ENCODE measurements at places on chromosomes 7 and 10.

- DNase-seq = no peak
Measured at GRCh38 chr7:66768865-66769832, 28.6 kb downstream of the RABGEF1 start.

- DNase-seq = no peak
Measured at GRCh38 chr10:11080564-11080984, 62.9 kb downstream of the CELF2 start.

- no peak for DNase-seq
Measured at GRCh38 chr10:126478546-126478945, 90.3 kb upstream of the ADAM12 start.

DNA sequence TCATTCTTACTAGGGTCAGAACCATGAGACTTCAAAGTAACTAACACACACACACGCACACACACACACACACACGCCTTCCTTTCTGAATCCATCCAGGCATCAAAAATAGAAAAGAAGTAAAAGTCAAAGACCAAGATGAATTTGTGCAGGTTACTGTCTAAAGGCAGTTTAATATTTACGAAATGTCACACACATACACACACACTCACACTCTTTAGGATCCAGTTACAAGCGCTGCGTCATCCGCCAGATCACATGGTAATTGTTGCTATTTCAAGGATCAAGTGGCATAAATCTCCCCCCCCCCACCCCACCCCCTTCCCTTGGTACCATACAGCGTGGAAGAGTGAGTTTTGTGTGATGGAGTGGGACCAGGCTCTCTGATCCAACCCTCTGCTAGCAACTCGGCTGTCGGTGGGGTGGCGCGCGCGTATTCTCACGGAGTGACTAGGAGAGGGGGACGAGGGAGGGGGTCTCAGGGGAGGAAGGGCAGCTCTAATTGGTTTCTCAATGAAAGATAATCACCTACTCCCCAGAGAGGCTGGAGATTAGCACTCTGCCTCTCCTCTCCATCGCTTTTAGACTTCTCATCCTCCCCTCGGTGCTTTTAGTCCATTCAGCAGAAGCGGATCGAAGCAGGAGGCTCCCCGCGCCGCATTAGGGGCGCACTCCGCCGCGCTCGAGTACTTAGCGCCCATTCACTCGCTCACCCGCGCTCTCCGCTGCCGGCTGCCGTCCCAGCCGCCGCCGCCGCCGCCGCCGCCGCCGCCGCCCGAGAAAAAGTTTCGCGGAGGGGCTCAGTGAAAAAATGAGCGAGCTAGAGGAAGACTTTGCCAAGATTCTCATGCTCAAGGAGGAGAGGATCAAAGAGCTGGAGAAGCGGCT, 83.5 kb upstream of the PRKG1 start:
- no peak for DNase-seq

DNA sequence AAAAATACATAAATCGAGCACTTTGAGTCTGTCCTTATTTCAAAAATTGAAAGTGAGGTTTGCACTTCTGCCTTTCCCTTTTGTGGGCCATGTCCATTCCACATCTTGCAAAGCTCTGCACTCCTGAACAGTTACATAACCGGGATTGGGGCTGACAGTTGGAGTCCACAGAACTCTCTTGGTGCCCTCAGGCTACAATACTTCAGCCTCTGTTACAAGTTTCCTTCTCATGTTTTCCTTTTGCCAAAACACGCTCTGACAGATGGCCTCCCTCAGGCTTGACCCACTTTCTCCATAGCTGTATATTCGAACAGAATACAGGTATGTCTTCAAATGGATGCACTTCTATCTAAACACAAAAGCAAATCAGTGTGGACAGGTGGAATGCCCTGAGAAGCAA, 335.9 kb downstream of the WDR37 start:
- no peak for DNase-seq

- no peak for DNase-seq
Measured at GRCh38 chr10:79336276-79336675, 11.0 kb upstream of the PPIF start.

DNA sequence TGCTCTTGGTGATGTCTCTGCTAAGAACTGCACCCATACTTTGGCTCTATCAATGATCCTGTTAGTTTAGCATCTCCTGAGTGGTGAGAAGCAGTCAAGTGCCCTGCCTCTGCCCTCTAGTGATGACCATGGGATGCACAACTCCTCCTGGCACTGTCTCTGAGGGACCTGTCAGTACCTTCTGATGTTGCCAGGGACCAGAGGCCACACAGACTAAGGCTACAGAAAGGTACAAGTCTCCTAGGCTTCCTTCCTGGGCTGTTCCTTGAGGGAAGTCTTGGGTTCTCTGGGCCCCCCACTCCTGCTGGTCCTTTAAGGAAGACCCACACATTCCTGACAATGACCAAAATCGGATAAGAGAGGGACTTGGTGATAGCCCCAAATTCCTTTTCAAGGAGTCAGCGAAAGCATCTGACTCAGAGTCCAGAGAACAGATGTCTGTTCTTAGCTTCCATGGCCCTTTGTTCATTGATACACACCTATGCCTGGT, 15.3 kb downstream of the NKX2-3 start:
- no peak for DNase-seq

DNA sequence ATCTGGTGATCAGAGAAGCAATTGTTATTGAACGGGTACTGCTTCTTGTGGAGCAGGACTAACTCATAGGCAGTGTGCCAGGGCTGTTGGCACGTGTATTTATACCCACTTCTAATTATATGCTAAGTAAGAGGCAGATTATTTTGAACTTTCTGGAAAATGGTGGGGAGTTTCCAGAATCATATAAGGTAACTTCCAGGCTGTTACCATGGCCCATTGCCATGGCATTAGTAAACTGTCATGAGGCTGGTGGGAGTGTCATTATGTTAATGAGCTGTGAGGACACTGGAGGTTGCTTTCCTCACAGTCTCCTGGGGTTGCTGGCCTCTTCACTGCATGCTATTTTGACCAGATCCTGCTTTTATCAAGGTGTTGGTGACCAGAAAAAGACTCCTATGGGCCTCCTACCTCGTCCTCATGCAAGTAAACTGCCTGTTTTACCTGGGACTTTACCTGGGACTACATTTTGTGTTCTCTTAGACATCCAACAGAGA, 122.6 kb downstream of the KCND2 start:
- DNase-seq = no peak

GRCh38 chr10:126465771-126466170, 77.5 kb upstream of the ADAM12 start:
- DNase-seq = no peak

DNA sequence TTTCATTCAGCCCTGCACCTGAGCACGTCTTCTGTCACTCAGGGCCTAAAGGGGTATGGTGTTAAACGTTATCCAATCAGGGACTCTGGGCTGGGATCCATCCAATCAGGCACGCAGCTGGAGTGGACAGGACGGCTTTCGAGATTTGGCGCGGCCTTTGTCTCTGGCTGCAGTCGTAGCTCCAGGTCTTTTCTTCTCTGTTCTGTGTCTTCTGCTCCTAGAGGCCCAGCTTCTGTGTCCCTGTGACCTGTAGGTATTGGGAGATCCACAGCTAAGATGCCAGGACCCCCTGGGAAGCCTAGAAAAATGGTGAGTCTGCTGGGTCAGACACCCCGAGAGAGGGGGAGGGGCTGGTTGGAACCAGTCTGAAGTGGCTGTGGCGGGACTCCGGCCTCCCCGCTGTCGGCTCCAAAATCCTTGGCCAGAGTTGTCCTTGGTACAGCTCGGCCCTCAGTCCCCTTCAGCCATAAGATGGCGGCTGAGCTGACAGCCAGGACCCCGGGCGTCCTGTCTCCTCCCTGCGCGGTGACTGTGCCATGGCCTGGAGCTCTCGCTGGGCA, 11.7 kb upstream of the ZNF680 start:
- DNase-seq = no peak

DNA sequence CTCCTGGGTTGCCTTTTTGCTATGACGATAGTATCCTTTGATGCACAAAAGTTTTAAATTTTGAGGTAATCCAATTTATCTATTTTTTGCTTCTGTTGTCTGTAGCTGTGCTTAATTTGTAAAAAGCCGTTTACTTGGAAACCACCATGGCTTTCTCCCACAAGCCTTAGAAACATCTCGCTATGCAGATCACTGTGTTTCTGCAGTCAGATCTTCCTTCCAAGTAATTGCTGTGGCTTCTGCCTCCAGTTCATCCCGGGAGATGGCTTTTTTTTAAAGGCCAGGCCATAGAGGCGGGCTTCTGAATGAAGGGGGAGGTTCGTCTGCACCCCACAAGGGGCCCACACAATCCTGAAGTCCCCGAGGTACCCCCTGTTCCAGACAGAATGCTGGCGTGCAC, 48.3 kb upstream of the OCM2 start:
- DNase-seq = no peak

DNA sequence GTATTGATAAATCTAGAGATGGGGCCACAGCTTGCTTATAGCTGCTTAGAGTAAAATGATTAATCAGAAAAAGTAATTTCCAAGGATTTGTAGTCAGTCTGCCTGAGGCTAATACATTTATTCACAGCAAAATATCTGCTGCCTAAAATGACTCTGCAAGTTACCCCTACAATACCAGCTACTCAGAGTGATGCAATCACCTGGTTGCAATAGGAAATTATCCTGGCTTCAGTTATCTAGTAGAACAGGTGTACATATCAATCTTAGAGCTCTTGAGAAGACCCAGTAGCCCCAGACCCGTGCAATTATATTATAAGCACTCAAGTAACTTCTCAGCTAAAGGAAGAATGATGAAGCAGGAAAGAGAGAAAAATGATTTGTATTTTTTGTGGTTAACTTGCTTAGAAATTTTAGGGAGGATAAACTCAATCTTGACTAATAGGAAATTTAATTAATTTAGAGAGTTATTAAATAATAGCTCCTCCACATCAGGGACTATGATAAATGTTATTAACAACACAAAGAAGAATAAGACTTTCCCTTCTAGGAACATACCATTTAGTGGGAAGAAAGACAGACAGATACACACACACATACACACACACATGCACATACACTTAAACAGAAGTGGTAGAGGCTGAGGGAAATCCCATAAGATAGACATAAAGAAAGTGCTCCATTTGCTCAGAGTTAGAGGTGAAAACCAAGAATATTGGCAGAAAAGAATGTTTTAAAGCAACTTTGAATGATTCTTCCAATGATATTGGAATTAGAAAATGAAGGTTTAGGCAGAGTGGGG, 140.4 kb upstream of the PRSS1 start:
- DNase-seq = no peak

- no peak for DNase-seq
Measured at GRCh38 chr10:46064269-46064817, 18.3 kb upstream of the MSMB start.

GRCh38 chr7:120916121-120916520, 34.5 kb upstream of the ING3 start:
- no peak for DNase-seq

DNA sequence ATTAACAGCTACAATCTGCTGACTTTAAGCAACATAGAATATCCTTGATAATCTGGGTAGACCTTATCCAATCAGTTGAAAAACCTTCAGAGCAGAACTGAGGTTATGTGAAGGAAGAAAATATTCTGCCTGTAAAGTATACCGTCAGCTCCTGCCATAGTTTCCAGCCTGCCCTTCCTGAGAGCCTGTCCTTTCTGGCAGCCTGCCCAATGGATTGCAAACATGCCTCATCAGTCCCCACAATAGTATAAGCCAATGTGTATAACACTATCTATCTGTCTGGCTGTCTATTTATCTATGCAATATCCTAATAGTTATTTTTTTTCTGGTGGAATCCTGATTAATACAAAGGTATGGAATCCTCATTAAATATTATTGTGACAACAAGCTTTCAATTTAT, 489.2 kb upstream of the KCND2 start:
- DNase-seq = no peak

DNA sequence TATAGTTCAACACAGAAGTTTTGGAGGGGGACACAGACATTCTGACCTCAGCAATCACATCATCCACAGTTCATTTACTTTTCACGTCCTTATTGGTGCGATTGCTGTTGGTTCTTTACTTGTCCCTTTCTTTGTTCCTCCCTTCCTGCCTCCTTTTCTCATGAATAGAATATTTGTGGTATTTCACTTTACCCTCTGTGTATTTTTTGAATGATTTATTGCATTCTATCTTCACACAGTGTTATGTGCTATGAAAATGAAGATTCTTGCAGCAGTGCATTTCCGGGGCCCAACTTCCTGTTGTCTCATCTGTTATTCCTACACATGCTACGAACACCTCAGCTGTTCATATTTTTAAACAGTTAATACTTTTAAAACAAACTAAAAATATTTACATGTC, 179.6 kb downstream of the ZMYND11 start:
- no peak for DNase-seq

GRCh38 chr10:79608505-79609375, 2.0 kb upstream of the SFTPA1 start:
- peak; percentile 30 for DNase-seq

DNA sequence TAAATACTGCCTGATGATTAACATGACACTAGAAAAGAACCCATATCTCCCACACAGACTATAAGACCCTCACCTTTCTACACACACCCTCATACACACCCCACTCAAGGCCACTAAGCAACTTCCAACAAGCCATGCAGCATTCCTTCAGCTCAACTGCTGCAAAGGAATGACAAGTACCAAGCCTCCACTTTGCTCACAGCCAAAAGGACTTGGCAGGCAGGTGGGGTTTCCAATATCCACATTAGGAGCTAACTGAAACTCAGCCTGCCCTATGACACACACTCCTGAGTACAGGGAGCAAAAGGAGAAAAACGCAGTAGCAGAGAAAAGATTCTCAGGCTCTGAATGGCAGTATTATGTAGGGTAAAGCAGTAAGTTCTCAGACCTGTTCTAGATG, 13.4 kb downstream of the USP54 start:
- DNase-seq = no peak

DNA sequence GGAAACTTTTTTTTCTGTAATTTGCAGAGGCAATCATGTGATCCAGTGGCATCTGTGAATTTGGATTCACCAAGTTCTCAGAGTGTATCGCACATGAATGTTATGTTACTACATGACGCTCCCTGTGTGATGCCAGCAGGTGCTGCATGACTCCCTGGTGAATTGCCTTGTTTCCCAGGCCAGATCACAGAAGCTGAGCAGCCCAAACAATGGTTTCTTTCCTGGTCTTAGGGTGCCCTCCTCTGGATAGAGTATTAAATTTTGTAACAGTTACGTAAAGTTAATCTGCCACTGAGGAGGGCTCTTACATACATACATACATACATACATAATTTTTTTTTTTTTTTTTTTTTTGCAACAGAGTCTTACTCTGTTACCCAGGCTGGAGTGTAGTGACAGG, 3.6 kb downstream of the ZSCAN21 start:
- DNase-seq = no peak

DNA sequence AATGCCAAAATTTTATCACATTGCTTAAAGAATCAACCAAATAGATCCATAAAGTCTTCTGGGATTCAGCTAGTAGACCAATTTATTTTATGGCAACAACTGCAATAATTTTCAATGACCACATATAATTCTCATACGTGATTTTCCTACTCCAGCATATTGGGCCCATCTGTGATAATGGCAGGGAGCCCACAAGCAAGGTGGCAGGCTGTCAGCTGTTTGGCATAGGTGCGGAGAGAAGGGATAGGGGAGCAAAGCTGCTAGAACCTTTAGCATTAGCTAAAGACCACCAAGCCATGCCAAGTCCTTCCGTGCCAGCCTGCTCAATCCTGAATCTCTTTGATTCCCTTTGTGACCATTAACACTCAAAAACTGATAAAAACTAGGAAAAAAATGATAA, 721.2 kb downstream of the XPNPEP1 start:
- DNase-seq = no peak
